ENCODE measurements at places on chromosomes 2 and 18. TPM values are rescaled to one million over a fixed set of nuclear protein-coding genes. Genes with fewer than 3 reads are reported as not detected.

The SGPP2 gene
- total RNA-seq, result 2.5 TPM

The CD8A gene
- total RNA-seq, result not detected

DNA sequence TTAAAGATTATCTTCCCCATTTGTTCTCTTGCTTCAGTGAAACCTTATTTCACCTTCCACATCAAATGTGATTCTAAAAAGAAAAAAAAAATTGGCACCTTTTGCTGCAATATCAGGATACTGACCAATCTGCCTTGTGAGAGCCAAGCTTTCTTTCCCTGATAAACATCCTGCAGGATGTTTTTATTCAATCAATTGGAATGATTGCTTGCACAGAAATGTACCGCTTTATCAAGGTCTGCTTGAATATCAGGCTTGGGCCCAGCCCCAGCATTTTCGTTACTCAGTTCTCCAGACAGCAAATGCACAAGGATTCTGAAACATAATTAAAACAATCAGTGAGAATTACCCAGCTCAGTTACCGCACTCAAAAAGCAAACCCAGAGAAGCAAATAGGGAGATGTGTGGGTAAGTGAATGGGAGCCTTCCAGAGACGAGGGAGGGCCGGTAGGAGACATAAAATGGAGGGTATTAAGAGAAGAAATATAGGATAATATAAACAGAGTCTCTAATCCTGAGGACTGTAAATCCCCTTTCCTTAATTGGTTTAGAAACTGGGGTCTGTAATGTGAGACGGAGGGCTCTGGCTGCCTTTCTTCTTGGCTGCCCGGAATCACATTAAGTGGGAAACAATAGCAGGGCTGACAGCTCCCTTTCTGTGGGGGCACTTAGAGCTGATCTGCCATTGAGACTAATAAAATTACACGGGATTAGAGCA is 291.8 kb downstream of the ICOS start:
- H3K27me3 ChIP-seq, result no peaks in the 10 kb centered on the region
- no peak for DNase-seq
- peaks cover 14% of the 10 kb centered on the region for H3K4me1 ChIP-seq
- no peak overlapping the region for H3K4me3 ChIP-seq

DNA sequence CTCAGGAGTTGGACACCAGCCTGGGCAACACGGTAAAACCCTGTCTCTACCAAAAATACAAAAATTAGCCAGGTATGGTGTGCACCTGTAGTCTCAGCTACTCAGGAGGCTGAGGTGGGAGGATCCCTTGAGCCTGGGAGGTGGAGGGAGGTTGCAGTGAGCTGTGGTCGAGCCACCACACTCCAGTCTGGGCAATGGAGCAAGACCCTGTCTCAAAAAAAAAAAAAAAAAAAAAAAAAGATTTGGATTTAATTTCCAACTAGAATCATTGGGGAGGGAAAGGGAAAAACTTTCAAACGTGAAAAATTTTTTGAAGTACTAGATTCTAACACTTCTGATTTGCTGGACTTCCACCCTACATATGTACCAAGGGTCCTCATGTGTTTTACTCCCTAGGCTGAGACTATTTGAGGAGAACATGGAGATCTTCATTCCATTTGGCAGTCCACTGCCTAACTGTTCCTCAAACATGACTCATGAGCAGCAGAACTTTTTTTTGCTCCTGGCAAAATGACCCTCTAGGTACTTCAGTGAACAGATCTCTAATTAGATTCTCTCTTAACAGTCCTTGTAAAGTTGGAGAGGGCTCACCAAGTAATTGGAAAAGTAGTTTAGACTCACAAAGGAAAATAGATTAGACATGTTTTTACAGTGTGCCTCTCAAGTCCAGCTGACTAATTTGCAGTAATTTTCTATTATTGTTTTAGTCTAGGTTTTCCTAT is 267.6 kb downstream of the METTL4 start:
- no peak for DNase-seq
- H3K4me3 ChIP-seq, result no peak overlapping the region
- no peaks in the 10 kb centered on the region for H3K27me3 ChIP-seq
- H3K27ac ChIP-seq, result no peak overlapping the region

DNA sequence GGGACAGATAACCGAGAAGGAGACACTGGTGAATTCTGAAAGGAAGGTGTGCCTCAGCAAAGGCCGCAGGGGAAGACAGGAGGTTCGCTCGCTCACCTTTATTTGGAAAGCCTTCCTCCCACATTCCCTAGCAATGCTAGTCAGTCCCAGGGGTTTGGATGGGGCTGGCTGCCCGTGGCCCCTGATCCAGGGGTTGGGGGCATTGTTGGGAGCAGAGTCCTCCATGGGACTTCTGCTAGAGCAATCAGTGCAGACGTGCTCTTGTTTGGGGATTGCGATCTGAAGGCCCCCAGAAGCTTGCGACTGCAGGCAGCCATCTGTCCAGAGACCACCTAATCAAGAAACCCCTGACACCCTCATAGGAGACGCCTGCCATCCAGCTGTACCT is 6.0 kb upstream of the CYP27C1 start:
- no peaks in the 10 kb centered on the region for H3K36me3 ChIP-seq
- no peak for DNase-seq
- no peak overlapping the region for H3K27ac ChIP-seq
- H3K4me1 ChIP-seq, result no peaks in the 10 kb centered on the region
- no peaks in the 10 kb centered on the region for H3K27me3 ChIP-seq

DNA sequence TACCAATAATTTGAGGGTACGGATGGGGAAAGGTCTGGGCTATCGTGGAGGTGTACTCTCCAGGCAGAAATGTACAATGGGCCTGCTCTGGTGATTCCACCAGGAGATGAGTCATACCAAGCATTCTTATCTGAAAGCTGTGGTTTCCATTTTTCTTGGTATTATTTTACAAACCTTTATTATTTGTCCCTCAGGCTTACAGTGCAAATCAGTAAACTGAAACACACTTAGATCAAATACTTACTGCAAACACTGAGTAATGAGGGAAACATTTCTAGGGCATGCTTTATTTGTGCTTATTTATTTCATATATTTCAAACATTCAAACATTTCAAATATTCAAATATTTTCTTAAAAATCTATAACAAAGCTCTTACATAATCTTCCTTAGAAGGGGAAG is 319.8 kb downstream of the RND3 start:
- DNase-seq, result no peak
- no peaks in the 10 kb centered on the region for H3K36me3 ChIP-seq
- H3K27me3 ChIP-seq, result no peaks in the 10 kb centered on the region
- no peak overlapping the region for H3K4me3 ChIP-seq
- no peak overlapping the region for H3K27ac ChIP-seq

GRCh38 chr2:239853121-239853520 is 172.0 kb downstream of the NDUFA10 start:
- H3K27me3 ChIP-seq, result no peaks in the 10 kb centered on the region
- no peaks in the 10 kb centered on the region for H3K36me3 ChIP-seq
- H3K4me3 ChIP-seq, result no peak overlapping the region

The CFAP65 gene
- total RNA-seq, result not detected

The GPR55 gene
- total RNA-seq, result not detected

GRCh38 chr2:72847534-72848315 is 21.9 kb upstream of the EXOC6B start:
- no peaks in the 10 kb centered on the region for H3K27me3 ChIP-seq
- no peaks in the 10 kb centered on the region for H3K36me3 ChIP-seq
- H3K4me1 ChIP-seq, result no peaks in the 10 kb centered on the region
- DNase-seq, result no peak
- no peak overlapping the region for H3K27ac ChIP-seq
- H3K4me3 ChIP-seq, result no peak overlapping the region

- H3K4me1 ChIP-seq, result no peaks in the 10 kb centered on the region
- H3K27ac ChIP-seq, result no peak overlapping the region
- no peaks in the 10 kb centered on the region for H3K36me3 ChIP-seq
- H3K4me3 ChIP-seq, result no peak overlapping the region
- no peaks in the 10 kb centered on the region for H3K27me3 ChIP-seq
- DNase-seq, result no peak
Measured at GRCh38 chr2:32565902-32566301, 61.9 kb upstream of the TTC27 start.

DNA sequence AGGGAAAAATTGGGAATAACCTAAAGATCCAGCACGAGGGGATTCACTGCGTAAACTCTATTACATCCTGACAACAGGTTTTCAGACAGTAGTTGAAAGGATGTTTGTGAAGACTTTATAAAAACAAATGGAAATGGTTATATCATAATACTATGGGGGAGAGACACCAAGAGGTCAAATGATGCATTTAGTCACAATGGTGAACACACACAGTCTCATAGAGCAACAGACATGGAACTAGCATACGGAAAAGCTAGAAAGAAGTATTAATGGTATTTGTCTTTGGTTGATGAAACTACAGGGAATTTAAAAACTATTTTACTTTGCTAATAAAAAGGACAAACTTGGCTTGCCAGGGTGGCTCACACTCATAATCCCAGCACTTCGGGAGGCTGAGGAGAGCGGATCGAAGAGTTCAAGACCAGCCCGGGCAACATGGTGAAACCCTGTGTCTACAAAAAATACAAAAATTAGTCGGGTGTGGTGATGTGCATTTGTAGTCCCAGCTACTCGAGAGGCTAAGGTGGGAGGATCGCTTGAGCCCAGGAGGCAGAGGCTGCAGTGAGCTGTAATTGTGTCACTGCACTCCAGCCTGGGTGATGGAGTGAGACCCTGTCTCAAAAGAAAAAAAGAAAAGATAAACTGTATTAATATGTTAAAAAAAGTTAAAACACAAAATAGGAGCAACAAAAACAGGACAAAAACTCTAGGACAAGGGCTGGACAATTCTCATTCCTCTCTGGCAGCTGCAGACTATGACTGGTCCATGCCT is 94.8 kb downstream of the MYCN start:
- H3K27me3 ChIP-seq, result peaks cover 6% of the 10 kb centered on the region
- no peak overlapping the region for H3K4me3 ChIP-seq
- H3K36me3 ChIP-seq, result no peaks in the 10 kb centered on the region
- no peaks in the 10 kb centered on the region for H3K4me1 ChIP-seq

DNA sequence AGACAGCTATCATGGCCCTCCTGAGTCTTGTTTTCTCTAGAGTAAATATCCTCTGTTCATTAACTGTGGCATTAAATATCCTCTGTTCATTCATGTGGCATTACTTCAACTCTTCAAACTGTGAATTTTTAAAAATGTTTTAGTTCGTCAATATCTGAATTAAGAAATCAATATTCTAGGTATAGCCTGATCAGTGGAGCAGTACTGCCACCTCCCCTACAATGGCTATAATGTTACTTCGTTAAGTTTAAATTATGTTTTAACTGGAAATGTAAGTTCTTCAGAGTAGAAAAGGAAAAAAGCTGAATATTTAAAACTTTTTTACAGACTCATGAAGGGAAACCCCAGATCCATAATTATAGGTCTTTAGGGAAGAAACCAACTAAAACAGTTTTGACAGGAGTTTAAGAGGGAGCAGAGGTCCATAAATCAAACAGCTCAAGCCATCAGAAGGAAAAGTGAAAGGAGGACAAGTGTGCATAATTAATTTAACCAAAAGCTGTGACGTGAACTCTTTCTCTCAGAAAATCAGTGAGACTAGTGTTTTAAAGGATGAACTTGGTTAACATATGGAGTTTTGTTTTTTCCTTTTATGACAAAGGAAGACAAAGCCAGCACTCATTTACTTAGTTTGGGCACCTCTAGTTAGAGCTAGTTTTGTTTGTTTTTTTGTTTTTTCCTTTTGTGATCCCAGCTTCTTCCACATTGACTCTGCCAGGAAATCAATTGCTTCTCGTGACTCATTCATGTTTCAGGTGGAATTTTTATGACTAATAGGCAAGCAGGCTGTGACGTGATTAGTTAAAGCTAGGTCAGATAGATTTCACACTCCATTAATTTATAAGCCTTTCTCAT is 44.9 kb downstream of the RBBP8 start:
- no peak overlapping the region for H3K27ac ChIP-seq
- H3K27me3 ChIP-seq, result no peaks in the 10 kb centered on the region
- H3K36me3 ChIP-seq, result no peaks in the 10 kb centered on the region
- no peak overlapping the region for H3K4me3 ChIP-seq
- H3K4me1 ChIP-seq, result no peaks in the 10 kb centered on the region

GRCh38 chr18:493986-494983 is 6.2 kb downstream of the COLEC12 start:
- peaks cover 10% of the 10 kb centered on the region for H3K27me3 ChIP-seq
- H3K36me3 ChIP-seq, result no peaks in the 10 kb centered on the region
- H3K4me1 ChIP-seq, result peaks cover 7% of the 10 kb centered on the region
- H3K4me3 ChIP-seq, result no peak overlapping the region
- H3K27ac ChIP-seq, result no peak overlapping the region
- DNase-seq, result no peak

DNA sequence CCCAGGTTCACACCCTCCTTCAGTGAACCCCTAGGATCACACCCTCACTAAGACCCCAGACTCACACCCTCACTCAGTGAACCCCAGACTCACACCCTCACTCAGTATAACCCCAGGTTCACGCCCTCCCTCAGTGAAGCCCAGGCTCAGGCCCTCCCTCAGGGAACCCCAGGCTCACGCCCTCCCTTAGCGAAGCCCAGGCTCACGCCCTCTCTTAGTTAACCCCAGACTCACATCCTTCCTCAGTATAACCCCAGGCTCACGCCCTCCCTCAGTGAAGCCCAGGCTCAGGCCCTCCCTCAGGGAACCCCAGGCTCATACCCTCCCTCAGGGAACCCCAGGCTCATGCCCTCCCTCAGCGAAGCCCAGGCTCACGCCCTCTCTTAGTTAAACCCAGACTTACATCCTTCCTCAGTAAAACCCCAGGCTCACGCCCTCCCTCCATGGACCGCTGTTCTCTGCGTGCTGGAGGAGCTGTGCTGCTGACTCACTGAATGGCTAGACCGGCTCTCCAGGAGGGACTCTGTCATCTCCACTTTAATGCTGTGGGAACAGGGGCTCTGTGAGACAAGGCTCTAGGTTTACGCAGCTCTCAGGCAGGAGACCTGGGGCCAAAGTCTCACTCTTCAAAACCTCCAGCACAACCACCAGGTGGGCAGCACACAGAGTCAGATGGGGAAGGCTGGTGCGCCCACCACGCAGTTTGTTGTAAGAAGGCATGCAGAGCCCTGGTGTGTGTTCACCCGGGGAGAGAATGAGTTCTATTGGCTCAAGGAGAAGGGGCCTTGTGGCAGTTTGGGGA is 506.9 kb upstream of the MYT1L start:
- H3K27ac ChIP-seq, result no peak overlapping the region
- no peak overlapping the region for H3K4me3 ChIP-seq
- no peak for DNase-seq
- H3K36me3 ChIP-seq, result no peaks in the 10 kb centered on the region
- no peaks in the 10 kb centered on the region for H3K4me1 ChIP-seq

DNA sequence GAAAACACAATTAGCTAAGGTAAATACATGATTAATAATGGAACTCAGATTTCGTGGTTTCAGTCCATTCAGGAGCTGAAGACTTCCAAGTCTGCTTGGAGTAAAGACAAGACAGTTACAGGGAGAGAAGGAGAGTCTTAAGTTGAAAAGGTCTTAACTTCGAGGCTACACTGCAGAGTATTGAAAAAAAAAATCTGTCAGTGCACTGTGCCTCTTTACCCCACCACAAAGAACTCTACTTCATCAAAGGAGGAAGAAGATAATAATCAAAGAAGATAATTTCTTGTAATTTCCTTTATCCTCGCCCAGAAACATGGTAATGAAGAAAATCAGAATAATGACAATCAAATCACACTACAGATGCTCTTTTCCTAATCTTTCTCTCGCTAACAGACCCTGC is 75.4 kb downstream of the MEMO1 start:
- H3K27me3 ChIP-seq, result no peaks in the 10 kb centered on the region
- peaks cover 4% of the 10 kb centered on the region for H3K4me1 ChIP-seq
- H3K4me3 ChIP-seq, result no peak overlapping the region
- H3K36me3 ChIP-seq, result no peaks in the 10 kb centered on the region

The C2orf78 gene
- not detected for total RNA-seq

The UCN gene
- total RNA-seq, result 0.87 TPM

The POTEI gene
- not detected for total RNA-seq

GRCh38 chr2:75432761-75433361 is 127.9 kb downstream of the EVA1A start:
- no peak for DNase-seq
- no peak overlapping the region for H3K4me3 ChIP-seq
- H3K27ac ChIP-seq, result no peak overlapping the region
- no peaks in the 10 kb centered on the region for H3K36me3 ChIP-seq

The MREG gene
- total RNA-seq, result 0.82 TPM

The GATA6 gene
- total RNA-seq, result 56.9 TPM

The PSD4 gene
- total RNA-seq, result 2.6 TPM

The UGGT1 gene
- total RNA-seq, result 40.3 TPM

Data from heart right ventricle (tissue), 16 donors.